CD4-positive, alpha-beta T cell treated with Interleukin-12 subunit alpha and Interleukin-12 subunit beta, for 1 hour (primary cell): ENCODE measurements at places on chromosomes 12 and 14.
A peak's percentile ranks its signal among the peaks of the same experiment; 100 is the strongest.

DNA sequence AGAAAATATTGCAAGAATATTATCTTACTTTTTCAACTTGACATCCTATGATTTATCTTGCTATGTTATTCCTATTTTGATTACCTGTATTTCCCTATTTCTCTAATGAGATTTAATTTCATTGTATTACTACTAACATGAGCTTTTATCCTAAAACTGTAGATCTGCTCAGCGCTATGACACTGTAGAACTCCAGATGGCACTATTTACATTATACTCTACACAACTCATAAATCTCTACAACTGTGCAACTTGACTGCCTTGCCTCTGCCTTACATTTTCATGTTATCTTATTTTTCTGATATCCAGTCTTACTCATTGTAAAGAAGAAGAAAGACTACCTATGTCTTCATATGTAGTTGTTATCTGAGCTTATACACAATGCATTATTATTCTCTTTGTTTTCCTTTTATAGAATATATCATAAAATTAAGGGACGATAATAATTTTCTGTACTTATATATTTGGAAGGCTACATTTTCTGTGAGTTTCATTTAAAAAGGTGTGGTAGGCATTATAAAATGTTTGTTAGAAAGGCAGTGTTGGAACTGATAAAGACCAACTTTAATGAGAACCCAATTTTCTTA is 24.1 kb downstream of the NUP37 start:
- peak; percentile 13 for DNase-seq

GRCh38 chr14:96584199-96584906 is 82.2 kb downstream of the PAPOLA start:
- peak; percentile 19 for DNase-seq

DNA sequence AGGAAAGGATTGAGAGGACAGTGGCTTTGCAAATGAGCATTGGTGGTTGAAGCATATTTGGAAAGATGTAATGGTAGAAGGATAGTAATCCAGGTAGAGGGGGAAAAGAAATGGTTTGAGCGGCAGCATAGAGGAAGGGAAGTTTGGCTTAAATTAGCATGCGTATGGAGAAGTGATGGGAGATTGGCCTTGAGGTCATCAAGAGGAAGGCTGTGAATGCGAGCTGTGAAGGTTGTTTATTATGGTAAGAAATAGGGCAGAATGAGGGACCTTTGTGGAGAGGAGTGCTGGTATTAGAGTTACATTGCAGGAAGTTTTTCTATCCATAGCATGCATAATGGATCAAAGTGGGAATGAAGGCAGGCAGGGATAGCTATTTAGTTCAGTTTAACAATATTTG is 162.1 kb downstream of the TMTC2 start:
- DNase-seq: no peak

DNA sequence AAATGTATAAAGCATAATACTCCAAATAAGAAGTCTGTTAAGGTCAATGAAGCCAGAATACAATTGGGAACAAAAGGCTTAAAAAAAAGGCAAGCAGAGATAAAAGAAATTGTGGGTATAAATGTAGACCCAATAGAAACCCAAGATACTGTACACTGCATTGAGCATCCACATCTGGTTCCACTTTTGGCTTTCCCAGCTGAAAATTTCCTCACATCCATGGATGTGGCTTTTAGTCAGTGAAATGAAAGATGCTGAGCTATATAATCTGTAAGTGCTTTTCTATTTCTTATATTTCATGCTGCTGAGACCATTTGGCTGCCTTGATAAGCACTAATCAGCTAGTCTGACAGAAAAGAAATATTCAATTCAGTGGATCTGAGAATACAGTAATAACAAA is 83.5 kb downstream of the PTPRR start:
- no peak for DNase-seq

DNA sequence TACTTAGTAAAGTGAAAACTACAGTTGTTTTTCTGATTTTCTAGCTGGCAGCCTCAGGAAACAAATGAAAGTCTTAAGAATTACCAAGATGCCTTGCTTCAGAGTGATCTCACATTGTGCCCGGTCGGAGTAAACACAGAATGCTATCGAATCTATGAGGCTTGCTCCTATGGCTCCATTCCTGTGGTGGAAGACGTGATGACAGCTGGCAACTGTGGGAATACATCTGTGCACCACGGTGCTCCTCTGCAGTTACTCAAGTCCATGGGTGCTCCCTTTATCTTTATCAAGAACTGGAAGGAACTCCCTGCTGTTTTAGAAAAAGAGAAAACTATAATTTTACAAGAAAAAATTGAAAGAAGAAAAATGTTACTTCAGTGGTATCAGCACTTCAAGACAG is 28.9 kb downstream of the RXYLT1 start:
- DNase-seq: no peak

- DNase-seq: no peak
Measured at GRCh38 chr14:104558231-104559027, 21.1 kb upstream of the C14orf180 start.

- no peak for DNase-seq
Measured at GRCh38 chr12:46530373-46531056, 157.9 kb upstream of the SLC38A2 start.

DNA sequence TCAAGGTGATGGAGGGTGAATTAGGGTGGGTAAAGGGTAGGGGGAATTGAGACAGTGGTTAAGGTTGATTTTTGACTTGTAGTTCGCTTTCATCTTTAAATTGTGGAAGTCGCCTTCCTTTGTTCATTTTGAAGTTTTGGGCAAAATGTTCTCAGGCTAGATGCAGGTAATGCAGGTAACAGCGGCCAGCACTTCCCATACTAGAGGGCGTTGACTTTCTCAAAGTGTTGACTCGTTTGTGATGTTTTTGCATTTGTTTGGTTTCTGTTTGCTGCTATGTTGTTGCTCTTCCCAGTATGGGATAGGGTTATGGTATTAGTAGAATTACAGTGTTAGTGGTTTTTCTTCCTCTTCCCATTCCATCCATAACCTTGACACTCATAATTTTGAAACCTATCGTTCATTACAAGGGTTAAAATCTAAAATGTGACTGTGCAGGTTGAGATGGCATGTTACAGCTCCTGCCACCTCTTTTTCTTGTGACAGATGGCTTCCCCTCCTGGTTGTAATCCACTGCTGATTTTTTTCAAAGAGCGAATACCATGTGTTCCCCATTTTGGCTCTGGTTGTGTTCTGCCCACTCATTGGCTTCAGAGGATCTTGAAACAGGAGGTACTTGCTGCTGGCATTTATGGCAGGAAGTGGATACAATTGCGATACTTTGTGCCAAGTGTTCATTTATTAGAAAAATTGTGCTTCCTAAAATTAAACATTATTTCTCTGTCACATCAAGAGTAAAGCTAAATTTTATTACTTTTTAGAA is 57.1 kb downstream of the ERC1 start:
- DNase-seq: no peak

DNA sequence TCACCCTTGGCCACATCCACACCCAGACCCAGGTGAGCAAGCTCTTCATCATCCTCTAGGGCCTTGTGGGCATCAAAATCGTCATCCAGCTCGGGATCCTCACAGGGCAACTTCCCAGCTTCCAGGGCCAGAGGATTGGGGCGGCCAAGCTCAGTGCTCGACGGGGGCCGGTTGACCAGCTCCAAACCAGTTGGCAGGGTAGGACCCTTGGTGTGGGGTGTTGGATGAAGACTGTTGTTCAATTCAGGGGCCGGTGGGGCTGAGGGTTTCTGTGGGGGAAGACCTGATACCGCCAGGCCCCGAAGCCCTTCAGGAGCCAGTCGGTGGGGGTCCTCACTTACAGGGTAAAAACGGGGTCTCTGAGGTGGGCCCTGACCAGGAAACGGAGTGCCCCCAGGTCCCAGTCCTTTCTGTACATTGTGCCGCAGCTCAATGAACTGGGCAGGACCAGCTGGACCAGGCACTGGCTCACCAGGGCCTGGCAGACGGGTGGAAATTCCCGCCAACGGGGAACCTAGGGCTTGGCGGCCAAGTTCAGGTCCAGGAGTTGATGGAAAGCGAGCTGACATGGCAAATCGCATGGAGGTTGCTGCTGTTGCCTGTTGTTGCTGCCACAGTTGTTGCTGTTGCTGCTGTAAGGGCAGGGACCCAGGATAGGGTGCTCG is 19.8 kb upstream of the PRKAG1 start:
- DNase-seq: no peak

- no peak for DNase-seq
Measured at GRCh38 chr14:29215853-29216252, 449.3 kb downstream of the FOXG1 start.

GRCh38 chr12:73421832-73422231 is 1115.8 kb upstream of the ATXN7L3B start:
- DNase-seq: no peak

DNA sequence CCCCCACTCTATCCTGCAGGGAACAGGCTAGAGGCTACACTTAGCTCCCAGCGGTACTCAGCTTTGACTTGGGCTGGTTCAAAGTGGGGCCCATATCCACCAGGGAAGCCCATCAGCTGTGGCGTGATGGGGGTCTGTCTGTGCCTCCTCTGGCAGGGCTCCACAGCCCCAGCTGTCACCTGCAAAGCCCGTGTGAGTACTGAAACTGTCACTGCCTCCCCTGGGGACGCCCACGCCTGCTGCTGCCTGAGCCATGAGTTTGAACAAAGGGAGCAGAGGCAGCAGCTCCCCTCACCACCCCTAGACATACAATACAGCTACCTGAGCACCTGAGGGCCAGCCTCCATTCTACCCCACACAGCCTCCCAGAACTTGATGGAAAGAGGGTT is 5.0 kb downstream of the REM2 start:
- DNase-seq: peak; percentile 29

DNA sequence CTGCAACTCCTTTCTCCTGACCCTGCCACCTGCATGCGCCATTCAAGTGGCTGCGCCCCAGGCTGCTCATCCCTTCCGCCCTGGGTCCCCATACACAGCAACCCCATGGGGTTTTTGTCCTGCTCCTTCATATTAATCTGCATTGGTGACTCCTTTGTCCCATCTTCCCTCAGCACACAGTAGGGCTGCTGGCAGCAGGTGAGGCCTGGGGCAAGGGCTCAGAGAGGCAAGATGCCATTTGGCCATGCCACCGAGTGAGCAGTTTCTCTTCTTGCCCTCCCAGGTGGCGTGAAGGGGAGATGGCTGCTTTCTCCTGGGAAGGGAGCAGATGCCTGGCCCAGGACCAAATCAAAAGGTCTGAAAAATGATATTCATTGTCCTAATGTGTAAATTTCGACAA is 9.1 kb downstream of the RTL1 start:
- no peak for DNase-seq

- no peak for DNase-seq
Measured at GRCh38 chr12:57377103-57377840, 53.6 kb downstream of the R3HDM2 start.

GRCh38 chr14:94081386-94081820 is 293 bp downstream of the IFI27L1 start:
- no peak for DNase-seq
